Astrocyte (in vitro differentiated cells and primary cell): ENCODE measurements at places on chromosomes 3 and 15. TPM values are rescaled to one million over a fixed set of nuclear protein-coding genes. Genes with fewer than 3 reads are reported as not detected.
A peak's percentile ranks its signal among the peaks of the same experiment; 100 is the strongest.

Gene SLC41A3
- total RNA-seq, result 27.8 and 31.6 TPM in 2 replicates

GRCh38 chr3:178491751-178492150 lies 44.5 kb upstream of the KCNMB2 start:
- no peaks in the 10 kb centered on the region for H3K4me1 ChIP-seq
- H3K4me3 ChIP-seq, result no peak overlapping the region
- no peaks in the 10 kb centered on the region for H3K36me3 ChIP-seq
- no peak for DNase-seq
- no peak overlapping the region for H3K27ac ChIP-seq
- no peaks in the 10 kb centered on the region for H3K27me3 ChIP-seq

Gene CYP1A1
- 0.58 and 0.91 TPM in 2 replicates for total RNA-seq

DNA sequence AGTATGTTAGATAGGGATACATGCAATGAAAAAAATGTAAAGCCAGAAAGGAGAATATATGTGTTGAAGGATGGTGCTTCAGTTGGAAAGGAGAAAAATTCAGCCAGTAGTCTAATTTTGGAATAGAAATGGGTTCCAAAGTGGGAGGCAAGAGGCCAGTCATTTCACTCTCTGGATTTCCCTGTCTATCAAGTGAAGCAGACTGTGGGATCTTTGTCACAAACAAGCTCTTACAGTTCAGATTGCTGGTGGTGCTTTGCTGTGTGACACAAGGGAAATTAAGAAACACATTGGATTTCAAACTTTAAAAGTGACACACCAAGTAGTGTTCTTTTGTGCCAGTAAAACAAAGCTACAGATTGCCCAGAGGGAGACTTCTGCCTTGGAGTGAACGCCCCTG lies 82.0 kb upstream of the BFSP2 start:
- no peaks in the 10 kb centered on the region for H3K4me1 ChIP-seq
- H3K27me3 ChIP-seq, result no peaks in the 10 kb centered on the region
- H3K36me3 ChIP-seq, result no peaks in the 10 kb centered on the region
- no peak overlapping the region for H3K4me3 ChIP-seq
- no peak overlapping the region for H3K27ac ChIP-seq
- no peak for DNase-seq

Gene TMEM212
- not detected in 2 replicates for total RNA-seq

- peak; percentile 84 for DNase-seq
- H3K4me3 ChIP-seq, result no peak overlapping the region
- H3K36me3 ChIP-seq, result no peaks in the 10 kb centered on the region
- H3K4me1 ChIP-seq, result peaks cover 47% of the 10 kb centered on the region
Observed at GRCh38 chr3:192835818-192836815, 81.5 kb downstream of the MB21D2 start.

DNA sequence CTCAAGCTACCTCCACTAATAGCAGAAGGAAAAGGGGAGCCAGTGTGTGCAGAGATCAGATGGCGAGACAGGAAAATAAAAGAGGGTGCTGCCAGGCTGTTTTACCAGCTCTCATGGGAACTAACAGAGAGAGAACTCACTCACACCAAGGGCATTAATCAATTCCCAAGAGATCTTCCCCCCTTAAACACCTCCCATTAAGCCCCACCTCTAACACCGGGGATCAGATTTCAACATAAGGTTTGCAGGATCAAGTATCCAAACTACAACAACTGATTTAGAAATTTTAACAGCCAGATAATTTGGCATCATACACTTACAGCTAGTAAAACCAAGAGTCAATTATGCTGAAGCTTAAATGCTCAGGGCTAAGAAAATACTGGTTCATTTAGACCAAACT lies 18.9 kb downstream of the CD200 start:
- H3K4me3 ChIP-seq, result no peak overlapping the region
- no peak overlapping the region for H3K27ac ChIP-seq
- DNase-seq, result no peak
- no peaks in the 10 kb centered on the region for H3K27me3 ChIP-seq
- H3K4me1 ChIP-seq, result no peaks in the 10 kb centered on the region

DNA sequence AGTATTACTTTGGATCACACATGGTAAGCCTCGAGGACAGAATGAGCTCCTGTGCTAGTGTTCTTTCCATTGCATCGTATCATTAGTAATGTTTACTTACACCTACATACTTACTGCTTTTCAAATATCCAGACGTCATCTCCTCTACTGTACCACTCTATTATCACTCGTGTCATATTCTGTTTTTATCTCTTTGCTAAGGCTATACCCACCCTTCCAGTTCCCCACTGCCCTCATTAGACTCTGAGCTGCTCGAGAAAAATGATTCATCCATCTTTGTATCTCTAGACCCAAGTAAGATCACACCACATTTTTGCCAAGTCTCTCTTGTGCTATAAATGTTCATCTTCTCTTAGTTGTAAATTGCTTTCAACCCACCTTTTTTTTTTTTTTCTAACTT lies 245.7 kb downstream of the TIGIT start:
- H3K27ac ChIP-seq, result no peak overlapping the region
- H3K36me3 ChIP-seq, result no peaks in the 10 kb centered on the region
- no peak overlapping the region for H3K4me3 ChIP-seq
- no peaks in the 10 kb centered on the region for H3K4me1 ChIP-seq

- no peaks in the 10 kb centered on the region for H3K36me3 ChIP-seq
- DNase-seq, result no peak
- no peak overlapping the region for H3K4me3 ChIP-seq
- H3K4me1 ChIP-seq, result peaks cover 4% of the 10 kb centered on the region
Observed at GRCh38 chr3:184062637-184063036, 9.8 kb downstream of the HTR3C start.

- no peak for DNase-seq
- no peak overlapping the region for H3K27ac ChIP-seq
- no peaks in the 10 kb centered on the region for H3K36me3 ChIP-seq
- no peak overlapping the region for H3K4me3 ChIP-seq
- H3K27me3 ChIP-seq, result peaks cover 2% of the 10 kb centered on the region
Observed at GRCh38 chr15:58235961-58236360, 97.8 kb downstream of the AQP9 start.

Gene ANXA2
- 2,269 and 2,599 TPM in 2 replicates for total RNA-seq

DNA sequence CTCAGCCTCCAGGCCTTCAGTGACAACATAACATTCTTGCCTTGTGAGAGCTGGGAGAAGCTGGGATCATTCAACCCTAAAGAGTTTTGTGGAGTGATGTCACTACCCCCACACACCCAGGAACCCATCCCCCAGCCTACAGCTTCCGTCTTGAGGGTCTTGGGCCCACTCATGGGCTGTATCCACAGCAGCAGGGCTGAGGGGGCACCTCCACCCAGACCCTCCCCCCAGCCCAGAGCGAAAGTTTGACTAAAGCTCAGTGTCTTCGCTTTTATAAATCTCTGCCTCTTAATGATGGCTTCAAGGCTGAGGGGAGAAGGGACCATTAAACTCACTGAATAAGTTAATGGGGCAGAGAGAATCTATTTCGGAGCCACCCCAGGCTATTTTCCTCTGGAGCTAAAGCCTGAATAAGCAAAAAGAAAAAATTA lies 23.8 kb downstream of the NTRK3 start:
- no peak overlapping the region for H3K4me3 ChIP-seq
- DNase-seq, result no peak
- no peaks in the 10 kb centered on the region for H3K27me3 ChIP-seq
- no peak overlapping the region for H3K27ac ChIP-seq

- H3K27me3 ChIP-seq, result no peaks in the 10 kb centered on the region
- H3K4me1 ChIP-seq, result peaks cover 10% of the 10 kb centered on the region
- peak overlapping the region; percentile 41 for H3K27ac ChIP-seq
- H3K4me3 ChIP-seq, result no peak overlapping the region
Observed at GRCh38 chr3:12400616-12401194, 83.6 kb upstream of the TSEN2 start.

Gene MYNN
- 12.6 and 12.9 TPM in 2 replicates for total RNA-seq

Gene ABHD2
- 41.3 and 50.3 TPM in 2 replicates for total RNA-seq

Gene AGBL1
- total RNA-seq, result not detected in 2 replicates

Gene ANKDD1A
- 1.1 and 1.6 TPM in 2 replicates for total RNA-seq

DNA sequence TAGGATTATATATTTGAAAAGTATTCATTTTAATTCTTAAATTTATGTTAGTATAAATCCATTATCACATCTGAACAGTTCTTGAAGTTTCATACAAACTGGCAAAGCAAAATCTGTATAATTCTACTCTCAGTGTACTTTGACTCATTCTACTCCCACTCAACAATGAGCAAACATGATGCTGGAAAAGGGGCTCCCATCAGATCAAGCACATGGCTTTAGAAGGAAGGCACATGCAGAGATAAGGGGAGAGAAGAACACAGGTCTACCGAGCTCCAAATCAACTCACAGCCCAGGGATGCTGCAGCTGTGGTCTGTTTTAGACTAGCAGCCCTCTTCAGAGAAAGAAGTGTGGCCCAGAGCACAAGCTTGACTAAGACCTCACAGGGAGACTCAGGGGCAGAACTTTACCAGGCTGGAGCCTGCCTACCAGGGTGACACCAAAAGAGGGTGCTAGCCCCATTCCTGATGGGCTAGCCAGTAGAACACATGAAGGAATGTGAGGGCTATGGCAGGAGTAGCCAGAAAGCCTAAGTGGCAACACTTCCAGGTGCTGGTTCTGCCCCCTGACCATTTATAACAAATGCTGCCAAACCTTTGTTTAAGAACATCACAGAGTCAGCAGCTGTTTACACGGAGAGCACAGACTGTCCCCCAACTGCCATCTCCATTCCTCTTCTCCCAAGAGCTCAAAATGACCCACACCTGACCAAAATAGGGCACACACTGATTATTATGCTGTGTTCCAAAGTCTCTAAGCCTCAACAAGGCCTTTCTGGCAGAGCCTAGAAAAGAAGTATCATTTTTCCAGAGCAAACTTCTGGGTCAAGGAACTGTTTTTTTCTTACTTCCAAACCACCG lies 19.5 kb downstream of the SEC22C start:
- DNase-seq, result no peak
- no peak overlapping the region for H3K4me3 ChIP-seq
- H3K36me3 ChIP-seq, result peaks cover 39% of the 10 kb centered on the region
- H3K27ac ChIP-seq, result no peak overlapping the region
- no peaks in the 10 kb centered on the region for H3K27me3 ChIP-seq

DNA sequence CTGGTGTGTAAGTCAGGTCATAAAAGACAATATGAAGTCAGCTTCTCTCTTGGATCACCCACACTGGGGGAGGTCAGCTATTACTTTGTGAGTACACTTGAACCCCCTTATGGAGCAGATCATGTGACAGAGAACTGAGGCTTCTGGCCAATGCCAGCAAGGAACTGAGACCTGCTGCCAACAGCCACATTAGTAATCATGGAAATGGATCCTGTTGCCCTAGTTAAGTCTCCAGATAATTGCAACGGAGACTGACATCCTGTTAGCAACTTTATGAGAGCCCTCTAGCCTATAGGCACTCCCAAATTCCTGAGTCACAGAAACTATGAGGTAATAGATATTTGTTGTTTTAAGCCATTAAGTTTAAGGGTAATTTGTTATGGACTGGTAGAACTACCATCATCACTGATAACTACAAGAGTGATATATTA lies 110.4 kb upstream of the GMNC start:
- H3K36me3 ChIP-seq, result no peaks in the 10 kb centered on the region
- no peak overlapping the region for H3K4me3 ChIP-seq
- no peak overlapping the region for H3K27ac ChIP-seq
- H3K27me3 ChIP-seq, result no peaks in the 10 kb centered on the region
- no peaks in the 10 kb centered on the region for H3K4me1 ChIP-seq

Gene ABHD6
- 3.8 and 3.9 TPM in 2 replicates for total RNA-seq

Gene AADACL2
- total RNA-seq, result not detected in 2 replicates

Gene FRMD4B
- 9.2 and 9.9 TPM in 2 replicates for total RNA-seq

GRCh38 chr3:52892290-52892624 lies 5.1 kb downstream of the STIMATE start:
- H3K4me1 ChIP-seq, result peaks cover 8% of the 10 kb centered on the region
- H3K27ac ChIP-seq, result no peak overlapping the region
- H3K27me3 ChIP-seq, result no peaks in the 10 kb centered on the region
- no peak overlapping the region for H3K4me3 ChIP-seq
- DNase-seq, result no peak
- no peaks in the 10 kb centered on the region for H3K36me3 ChIP-seq

Gene GHSR
- not detected in 2 replicates for total RNA-seq

Gene GPR160
- total RNA-seq, result 0.79 and 1.4 TPM in 2 replicates

GRCh38 chr3:12423918-12424630 lies 60.2 kb upstream of the TSEN2 start:
- H3K4me1 ChIP-seq, result peaks cover 15% of the 10 kb centered on the region
- H3K36me3 ChIP-seq, result no peaks in the 10 kb centered on the region
- peak; percentile 66 for DNase-seq
- H3K27me3 ChIP-seq, result no peaks in the 10 kb centered on the region

GRCh38 chr3:106256249-106256957 lies 387.6 kb upstream of the CBLB start:
- no peak for DNase-seq
- no peak overlapping the region for H3K4me3 ChIP-seq
- no peaks in the 10 kb centered on the region for H3K27me3 ChIP-seq
- H3K36me3 ChIP-seq, result no peaks in the 10 kb centered on the region

- no peak overlapping the region for H3K27ac ChIP-seq
- no peak overlapping the region for H3K4me3 ChIP-seq
- H3K27me3 ChIP-seq, result no peaks in the 10 kb centered on the region
- DNase-seq, result no peak
- peaks cover 19% of the 10 kb centered on the region for H3K4me1 ChIP-seq
Observed at GRCh38 chr15:98653686-98654085, 5.3 kb downstream of the IGF1R start.

DNA sequence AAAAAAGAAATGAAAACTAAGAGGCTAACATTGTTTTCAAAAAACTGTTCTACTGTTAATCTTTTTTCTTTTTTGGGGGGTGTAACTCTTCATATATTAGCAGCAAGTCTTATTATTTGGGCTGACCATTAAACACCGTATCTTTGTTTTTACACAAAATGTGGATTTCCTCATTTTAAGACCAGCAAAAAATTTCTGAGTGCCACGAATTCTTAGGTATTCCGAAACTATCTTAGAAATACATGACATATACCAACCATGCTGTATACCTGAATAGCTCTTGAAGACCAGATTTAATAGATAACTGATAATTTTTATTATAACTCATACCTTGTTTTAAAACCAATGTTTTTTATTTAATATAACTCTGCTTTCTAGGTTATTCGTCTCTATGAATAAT lies 620 bp upstream of the TTC23 start:
- no peaks in the 10 kb centered on the region for H3K36me3 ChIP-seq
- peak overlapping the region; percentile 90 for H3K27ac ChIP-seq
- H3K4me3 ChIP-seq, result peak overlapping the region; percentile 99
- H3K27me3 ChIP-seq, result no peaks in the 10 kb centered on the region

DNA sequence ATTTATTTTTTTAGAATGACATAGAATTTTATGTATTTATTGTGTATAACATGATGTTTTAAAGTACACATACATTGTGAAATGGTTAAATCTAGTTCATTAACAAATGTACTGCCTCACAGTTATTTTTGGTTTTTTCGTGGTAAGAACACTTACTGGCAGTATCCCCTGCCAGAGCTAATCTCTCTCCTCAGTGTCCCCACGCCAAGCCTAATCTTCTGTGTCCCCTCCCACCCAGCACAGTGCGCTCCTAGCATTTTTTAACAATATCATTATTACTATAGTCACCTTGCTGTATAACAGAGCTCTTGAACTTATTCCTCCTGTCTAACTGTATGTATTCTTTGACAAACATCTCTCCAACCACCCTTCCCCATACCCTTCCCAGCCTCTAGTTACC lies 333.2 kb downstream of the GABRB3 start:
- DNase-seq, result no peak
- H3K27ac ChIP-seq, result no peak overlapping the region
- no peak overlapping the region for H3K4me3 ChIP-seq
- no peaks in the 10 kb centered on the region for H3K27me3 ChIP-seq
- no peaks in the 10 kb centered on the region for H3K36me3 ChIP-seq
- H3K4me1 ChIP-seq, result no peaks in the 10 kb centered on the region

Gene CLDN18
- total RNA-seq, result not detected in 2 replicates

- peaks cover 7% of the 10 kb centered on the region for H3K4me1 ChIP-seq
- H3K27ac ChIP-seq, result no peak overlapping the region
- no peak overlapping the region for H3K4me3 ChIP-seq
- H3K36me3 ChIP-seq, result no peaks in the 10 kb centered on the region
- peak; percentile 59 for DNase-seq
Observed at GRCh38 chr15:51494411-51495314, 127.9 kb downstream of the DMXL2 start.
